T1000 (cell line): ENCODE measurements at places on chromosomes 3 and 15.

GRCh38 chr3:61946570-61947324 lies 385.4 kb downstream of the PTPRG start:
- DNase-seq = no peak

- DNase-seq = no peak
Measured at GRCh38 chr3:63565220-63565619, 87.3 kb upstream of the SNTN start.

- DNase-seq = no peak
Measured at GRCh38 chr3:141388823-141389621, 20.7 kb downstream of the ZBTB38 start.

DNA sequence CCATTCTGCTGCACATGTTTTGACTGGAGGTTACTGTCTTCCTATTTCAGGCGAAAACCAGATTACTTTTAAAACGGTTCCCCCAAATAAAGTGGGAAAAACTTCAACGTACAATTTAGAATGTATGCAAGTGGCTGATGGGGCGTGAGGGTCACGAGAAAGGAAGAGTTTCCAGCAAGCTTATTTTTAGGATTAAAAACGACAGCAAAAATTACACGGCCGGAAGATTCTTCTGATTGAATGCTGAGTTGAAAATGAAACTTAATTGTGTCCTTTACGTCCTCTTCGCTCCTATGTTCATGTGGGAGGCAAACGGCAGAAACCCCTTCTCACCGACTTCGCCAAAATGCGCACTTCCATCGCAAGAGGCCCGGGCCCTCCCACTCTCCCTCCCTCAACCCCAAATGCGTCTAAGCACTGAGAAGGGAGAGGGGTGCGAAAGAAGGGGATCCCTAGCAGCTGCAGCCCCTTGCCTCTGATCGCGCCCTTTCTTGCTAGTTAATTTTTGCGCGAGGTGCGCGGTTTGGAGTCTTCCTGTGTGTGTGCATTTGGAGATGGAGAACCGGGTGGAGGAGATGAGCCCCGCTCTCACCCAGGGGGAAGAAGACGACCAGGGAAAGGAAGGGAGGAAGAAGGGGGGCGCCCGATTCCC lies 656 bp downstream of the CD47 start:
- peak; percentile 42 for DNase-seq

DNA sequence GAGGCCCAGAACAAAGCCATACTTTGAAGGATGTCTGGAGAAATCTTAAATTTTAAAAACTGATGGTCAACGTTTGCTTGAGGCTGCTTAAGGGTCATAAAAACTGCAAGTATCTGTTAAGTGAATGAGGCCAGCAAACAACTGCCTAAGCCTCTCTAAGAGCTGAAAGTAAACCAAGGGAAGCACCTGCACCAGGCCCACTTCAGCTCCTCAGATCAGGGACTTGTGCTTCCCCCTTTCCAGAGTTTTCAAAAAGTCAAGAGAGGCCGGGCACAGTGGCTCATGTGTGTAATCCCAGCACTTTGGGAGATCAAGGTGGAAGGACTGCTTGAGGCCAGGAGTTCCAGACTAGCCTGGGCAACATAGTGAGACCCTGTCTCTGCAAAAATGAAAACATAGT lies 9.1 kb downstream of the FBXL22 start:
- no peak for DNase-seq

DNA sequence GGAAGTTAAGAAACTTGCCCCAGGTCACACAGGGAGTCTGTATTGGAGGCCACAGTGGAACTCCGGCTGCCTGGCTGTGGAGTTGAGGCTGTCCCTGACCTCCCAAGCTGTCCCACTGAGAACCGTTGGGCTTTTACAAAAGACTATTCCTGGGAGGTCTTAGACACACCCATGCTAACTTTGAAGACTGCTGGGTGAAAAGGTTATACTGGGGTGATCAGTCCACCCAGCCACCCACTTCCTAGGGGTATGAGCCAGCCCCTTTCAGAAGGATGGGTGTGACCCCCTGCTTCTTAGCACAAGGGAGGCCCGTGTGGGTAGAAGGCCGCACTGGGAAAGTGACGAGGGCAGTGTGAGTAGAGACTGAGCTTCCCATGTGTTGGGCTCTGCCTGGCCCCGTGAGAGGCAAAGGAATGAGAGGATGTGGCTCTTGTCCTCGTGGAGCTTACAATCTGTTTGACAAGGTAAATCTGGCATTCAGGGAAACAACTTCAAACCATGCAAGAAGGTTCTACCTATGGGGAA lies 19.0 kb downstream of the MRAS start:
- no peak for DNase-seq

DNA sequence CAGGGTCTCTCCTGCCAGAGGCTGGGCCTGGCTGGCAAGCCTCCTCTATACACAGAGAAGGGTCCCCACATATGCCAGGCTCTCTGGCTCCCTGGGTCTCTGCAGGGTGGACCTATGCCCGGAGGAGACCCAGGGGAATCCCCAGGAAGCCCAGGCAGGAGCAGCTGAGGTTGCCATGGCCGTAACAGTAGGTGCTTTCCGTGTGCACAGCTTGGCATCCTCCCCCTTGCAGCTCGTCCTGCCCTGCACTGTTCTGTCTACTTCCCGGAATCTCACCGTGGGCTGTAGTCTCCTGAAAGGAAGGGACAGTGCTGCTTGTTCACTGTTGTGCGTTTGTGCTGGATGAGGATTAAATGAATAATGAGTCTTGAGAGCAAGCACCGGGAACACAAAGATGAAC lies 47.8 kb downstream of the DAPK2 start:
- DNase-seq = no peak

DNA sequence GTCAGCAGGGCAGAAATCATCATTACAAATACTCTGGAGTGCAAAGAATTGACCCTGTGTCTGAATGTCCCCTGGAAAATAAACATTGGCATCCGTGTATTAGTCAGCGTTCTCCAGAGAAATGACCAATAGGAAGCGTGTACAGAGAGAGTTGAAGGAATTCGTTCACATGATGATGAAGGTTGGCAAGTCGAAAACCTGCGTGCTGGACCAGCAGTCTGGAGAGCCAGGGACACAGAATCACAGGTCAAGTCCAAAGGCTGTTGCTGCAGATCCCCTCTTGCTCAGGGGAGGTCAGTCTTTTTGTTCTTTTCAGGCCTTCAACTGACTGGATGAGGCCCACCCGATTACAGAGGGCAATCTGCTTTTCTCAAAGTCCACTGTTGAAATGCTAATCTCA lies 16.6 kb downstream of the GP9 start:
- no peak for DNase-seq
